ENCODE measurements at places on chromosomes 5 and 9. TPM values are rescaled to one million over a fixed set of nuclear protein-coding genes. Genes with fewer than 3 reads are reported as not detected.

The BRINP1 gene
- not detected for total RNA-seq

The PCDH1 gene
- under 0.01 TPM for total RNA-seq

The POU5F2 gene
- 0.43 TPM for total RNA-seq

The CCL21 gene
- total RNA-seq = not detected

The BHMT gene
- not detected for total RNA-seq

The PPIC gene
- 84.0 TPM for total RNA-seq

The FGD3 gene
- not detected for total RNA-seq

The CRB2 gene
- not detected for total RNA-seq

The FSTL4 gene
- not detected for total RNA-seq

The TAS2R1 gene
- not detected for total RNA-seq

The TMED9 gene
- total RNA-seq = 152 TPM

Measured in bronchial smooth muscle cell (primary cell).